ENCODE measurements at places on chromosomes 5 and 9. TPM values are rescaled to one million over a fixed set of nuclear protein-coding genes. Genes with fewer than 3 reads are reported as not detected.
A peak's percentile ranks its signal among the peaks of the same experiment; 100 is the strongest.

Gene OCLN
- total RNA-seq = 0.06 TPM

DNA sequence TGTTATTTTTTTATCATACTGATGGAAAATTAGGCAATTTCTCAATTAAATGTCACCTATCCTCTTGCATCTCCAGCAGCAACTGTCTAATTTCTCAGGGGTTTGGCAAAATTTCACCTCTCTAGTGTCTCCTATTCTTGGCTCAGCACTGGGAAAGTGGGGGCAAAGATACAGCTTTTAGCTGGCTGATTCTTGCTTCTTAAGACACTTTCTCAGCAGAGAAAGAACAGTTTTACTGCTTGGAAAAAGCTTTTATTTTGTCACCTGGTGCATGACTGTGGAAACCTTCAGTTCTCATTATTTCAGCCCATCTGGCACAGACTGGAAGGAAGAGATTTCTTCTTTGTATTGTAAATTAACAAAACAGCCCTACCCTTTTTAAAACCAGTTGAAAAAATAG, 283.6 kb upstream of the SGCD start:
- DNase-seq = no peak

- DNase-seq = no peak
Observed at GRCh38 chr9:116362493-116362892, 208.9 kb downstream of the PAPPA start.

DNA sequence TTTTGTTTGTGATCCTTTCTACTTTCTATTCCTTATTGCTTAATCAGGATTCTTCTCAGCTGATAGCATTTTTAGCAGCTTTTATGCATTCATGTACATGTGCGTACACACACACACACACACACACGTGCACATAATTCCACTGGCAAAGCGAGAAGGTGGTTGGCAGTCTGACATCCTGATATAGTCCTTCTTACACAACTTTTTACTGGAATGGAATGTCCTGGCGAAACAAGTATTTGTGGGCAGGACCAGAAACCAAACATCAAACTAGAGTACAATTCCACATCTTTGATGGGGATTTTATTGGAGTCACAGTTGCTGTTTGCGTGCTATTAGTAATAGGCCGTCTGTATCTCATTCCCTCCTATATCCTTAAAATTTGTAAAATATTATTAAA, 356.5 kb downstream of the CCDC171 start:
- DNase-seq = peak; percentile 94

DNA sequence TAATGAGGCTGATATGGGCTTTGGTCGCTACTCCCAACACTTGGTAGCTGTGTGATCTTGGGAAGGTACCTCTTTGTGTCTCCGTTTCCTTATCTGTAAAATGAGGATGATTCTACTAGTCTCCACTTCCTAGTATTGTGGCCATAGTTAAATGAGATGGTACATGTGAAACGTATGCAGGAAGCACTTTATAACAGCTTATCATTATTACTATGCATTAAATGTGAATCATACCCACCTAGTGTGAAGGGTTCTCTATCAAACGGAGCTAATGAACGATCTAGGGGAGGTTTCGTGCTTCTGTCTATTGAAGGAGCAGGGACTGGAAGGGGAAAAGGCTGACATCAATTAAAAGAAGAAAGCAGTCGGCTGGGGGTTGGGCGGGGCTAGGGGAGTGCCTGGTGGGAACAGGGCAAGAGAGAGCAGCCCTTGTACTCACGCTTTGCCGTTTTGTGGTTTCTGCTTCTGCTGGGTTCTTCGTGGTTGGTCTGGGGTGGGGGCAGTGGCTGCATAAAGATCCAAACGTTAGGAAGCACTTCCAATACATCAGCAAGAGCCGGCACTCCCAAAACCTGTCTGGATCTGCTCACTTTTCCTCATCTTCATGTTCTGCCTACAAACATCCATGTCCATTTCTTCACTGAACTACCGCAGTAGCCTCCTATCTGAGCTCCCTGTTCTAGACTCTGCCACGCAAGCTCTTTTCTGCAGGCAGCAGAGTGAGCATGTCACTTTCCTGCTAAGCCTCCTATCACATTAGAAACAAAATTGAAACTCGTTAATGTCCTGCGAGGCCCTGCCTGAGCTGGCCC, 30.8 kb downstream of the LCP2 start:
- DNase-seq = no peak

- DNase-seq = no peak
Observed at GRCh38 chr9:19283072-19283710, 52.7 kb downstream of the DENND4C start.

DNA sequence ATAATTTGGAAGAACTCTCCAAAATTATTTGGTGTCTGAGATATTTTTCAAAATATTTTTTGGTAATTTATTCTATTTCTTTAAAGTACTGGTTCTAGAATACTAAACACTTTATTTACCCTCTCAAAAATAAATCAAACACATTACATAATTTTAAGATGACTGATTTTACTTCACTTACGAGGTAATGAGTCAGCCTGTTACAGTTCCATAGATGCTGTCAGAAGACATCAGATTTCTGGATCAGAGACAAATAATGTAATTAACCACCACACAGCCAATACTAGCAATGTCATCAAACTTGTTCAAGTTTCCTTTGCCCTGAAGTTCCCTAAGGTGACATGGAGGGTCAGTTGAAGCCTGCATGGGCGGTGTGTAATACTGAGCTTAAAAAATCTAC, 106.1 kb upstream of the CDH9 start:
- peak; percentile 15 for DNase-seq

- peak; percentile 61 for DNase-seq
Observed at GRCh38 chr9:109286981-109287380, 33.9 kb downstream of the EPB41L4B start.

- DNase-seq = no peak
Observed at GRCh38 chr9:105243015-105243686, 1.3 kb upstream of the SLC44A1 start.

DNA sequence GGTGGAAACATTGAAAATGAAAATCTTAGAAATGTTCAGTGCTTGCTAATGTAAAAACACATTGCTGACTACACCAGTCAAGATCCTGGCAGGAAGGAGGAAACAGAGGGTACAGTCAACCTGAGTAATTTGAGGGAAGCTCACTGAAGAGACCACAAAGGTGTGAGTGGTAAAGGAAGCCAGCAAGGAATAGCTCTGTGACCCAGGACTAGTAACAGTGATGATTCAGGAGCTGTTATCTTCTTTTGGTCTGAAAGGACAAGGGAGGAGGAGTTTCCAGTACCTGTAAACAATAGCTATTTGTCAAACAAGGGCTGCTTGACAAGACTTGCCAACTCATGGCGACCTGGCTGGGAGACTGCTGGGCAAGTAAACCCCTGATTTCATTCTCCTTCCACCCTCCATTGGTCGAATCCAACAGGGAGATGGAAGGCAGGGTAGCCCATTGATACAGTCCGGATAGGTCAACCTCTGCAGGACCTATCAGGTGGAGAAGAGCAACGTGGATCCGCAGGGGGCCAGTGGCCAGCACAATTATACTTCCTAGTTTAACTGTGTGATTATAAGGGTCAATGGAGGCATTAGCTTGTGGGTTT, 68.1 kb downstream of the MAMDC2 start:
- no peak for DNase-seq

DNA sequence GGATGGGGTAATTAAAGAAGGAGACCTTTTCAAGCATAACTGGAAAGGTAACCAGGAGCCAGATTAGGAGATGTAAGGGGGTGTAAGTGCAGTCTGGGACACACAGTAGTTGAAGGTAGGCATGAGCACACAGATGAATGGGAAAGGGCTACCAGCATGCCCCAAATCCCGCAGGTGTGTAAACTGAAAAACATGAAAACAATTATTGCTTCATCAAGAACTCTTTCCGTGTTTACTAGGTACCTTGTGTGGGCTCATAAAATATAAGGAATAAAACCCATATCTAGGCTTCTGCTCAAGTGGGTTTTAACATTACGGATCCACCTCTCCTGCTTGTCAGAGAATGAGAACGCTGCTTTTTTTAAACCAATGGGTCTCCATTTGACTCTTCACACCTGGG, 1.1 kb downstream of the MAPKAP1 start:
- no peak for DNase-seq

- DNase-seq = no peak
Observed at GRCh38 chr9:83405759-83406158, 132.4 kb downstream of the FRMD3 start.

GRCh38 chr5:77560677-77561263, 68.7 kb upstream of the WDR41 start:
- DNase-seq = peak; percentile 25

- DNase-seq = peak; percentile 37
Observed at GRCh38 chr5:15968993-15969392, 210.6 kb downstream of the MARCHF11 start.

DNA sequence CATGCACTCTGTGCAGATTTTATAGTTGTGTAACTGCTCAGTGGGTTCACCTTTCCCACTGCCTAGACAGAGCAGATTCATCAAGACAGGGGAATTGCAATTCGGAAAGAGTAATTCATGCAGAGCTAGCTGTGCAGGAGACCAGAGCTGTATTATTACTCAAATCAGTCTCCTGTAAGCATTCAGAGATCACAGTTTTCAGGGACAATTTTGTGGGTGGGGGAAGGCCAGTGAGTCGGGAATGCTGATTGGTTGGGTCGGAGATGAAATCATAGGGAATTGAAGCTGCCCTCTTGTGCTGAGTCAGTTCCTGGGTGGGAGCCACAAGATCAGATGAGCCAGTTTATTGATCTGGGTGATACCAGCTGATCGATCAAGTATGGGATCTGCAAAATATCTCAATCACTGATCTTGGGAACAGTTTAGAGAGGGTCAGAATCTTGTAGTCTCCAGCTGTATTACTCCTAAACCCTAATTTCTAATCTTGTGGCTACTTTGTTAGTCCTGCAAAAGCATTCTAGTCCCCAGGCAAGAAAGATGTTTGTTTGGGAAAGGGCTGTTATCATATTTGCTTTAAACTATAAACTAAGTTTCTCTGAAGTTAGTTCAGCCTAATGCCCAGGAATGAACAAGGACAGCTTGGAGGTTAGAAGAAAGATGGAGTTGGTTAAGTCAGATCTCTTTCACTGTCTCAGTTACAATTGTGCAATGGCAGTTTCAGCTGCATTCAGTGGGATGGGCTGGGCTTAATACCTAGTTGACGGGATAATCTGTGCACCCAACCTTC, 12.7 kb upstream of the SVEP1 start:
- no peak for DNase-seq

DNA sequence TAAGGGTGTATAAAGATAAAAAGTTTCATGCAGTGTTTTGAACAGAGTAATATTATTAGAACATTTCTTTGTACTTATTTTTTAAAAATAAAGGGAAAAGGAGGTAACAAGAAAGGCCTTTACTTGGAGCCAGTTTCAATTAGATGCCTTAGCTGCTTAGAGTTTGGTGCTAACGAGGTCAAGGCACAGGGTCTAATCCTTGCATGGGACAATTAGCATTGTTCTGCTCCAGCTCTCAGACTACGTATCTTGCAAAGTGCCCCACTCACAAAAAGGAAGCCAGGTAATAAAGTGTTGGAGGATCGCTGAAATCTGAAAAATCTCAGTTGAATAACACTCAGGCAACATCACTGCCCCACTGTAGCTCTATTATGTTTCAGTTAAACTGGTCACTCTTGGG, 2011.3 kb downstream of the EFNA5 start:
- DNase-seq = no peak

GRCh38 chr5:132595624-132596023, 38.8 kb downstream of the RAD50 start:
- DNase-seq = no peak

DNA sequence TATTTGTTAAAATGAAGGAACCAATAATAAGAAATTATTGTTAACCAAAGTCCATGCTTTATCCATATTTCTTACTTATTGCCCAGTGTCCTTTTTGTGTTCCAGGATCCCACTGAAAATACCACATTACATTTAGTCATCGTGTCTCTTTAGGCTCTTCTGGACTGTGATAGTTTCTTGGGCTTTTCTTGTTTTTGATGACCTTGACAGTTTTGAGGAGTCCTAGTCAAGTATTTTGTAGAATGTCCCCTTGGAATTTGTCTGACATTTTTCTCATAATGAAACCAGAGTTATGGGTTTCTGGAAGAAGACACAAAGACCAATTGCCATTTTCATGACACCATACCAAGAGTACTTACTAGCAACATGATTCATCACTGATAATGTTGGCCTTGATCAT, 13.6 kb upstream of the COMMD10 start:
- DNase-seq = no peak

GRCh38 chr5:180785794-180786221, 16.8 kb downstream of the MGAT1 start:
- peak; percentile 93 for DNase-seq

GRCh38 chr5:69284203-69284602, 48.4 kb downstream of the CCDC125 start:
- no peak for DNase-seq

- DNase-seq = no peak
Observed at GRCh38 chr9:27426511-27427271, 97.4 kb upstream of the IFNK start.

DNA sequence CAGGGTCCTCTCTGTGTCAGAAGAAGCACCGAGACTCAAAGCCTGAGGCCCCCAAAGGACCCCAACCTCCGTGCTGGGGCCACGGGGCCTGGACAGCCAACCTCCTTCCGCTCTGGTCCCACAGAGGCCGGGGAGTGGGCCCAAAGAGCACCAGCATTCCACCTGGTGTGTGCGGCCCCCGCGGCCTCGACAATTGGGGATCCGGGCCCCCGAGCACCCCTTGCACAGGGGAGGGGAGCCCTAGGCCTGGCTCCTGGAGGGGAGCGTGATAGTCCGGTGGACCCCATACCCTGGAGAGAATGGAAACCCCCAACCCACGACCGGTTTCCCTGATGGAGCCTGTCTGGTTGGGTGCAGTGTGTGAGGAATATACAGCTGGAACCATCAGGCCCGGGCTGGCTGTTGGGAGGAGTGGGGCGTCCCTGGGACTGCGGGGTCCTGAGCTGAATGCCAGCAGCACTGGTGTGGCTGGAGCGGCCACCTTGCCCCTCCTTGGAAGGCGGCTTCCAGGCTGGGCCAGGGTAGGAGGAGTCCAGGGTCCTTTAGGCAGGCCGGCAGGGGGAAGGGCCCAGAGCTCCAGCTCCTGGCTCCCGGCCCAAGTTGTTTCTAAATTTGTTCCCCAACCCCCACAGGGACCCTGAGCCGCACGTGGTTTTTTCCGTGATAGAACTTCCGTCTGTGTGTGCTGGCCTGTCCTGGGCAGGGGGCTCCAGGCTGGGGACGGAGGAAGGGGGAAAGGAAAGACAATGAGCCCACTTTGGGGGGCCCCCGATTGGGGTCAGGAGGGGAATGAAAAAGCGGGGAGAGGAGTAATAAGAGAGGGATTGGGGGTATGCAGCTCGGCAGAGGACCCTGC, 825 bp upstream of the TOR4A start:
- DNase-seq = peak; percentile 37

- DNase-seq = peak; percentile 69
Observed at GRCh38 chr9:128341435-128341849, 1.1 kb downstream of the SLC27A4 start.

DNA sequence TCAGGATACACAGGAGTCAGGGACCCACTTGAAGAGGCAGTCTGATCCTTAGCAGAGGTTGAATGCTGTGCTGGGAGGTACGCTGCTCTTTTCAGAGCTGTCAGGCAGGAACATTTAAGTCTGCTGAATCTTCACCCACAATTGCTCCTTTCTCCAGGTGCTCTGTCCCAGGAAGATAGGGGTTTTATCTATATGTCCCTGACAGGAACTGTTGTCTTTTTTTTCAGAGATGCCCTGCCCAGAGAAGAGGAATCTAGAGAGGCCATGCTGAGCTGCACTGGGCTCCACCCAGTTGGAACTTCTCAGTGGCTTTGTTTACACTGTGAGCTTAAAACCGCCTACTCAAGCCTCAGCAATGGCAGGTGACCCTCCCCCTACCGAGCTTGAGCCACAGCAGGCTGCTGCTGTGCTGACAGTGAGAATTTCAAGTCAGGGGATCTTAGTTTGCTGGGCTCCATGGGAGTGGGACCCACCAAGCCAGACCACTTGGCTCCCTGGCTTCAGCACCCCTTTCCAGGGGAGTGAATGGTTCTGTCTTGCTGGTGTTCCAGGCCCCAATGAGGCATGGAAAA, 169.0 kb downstream of the FBXL17 start:
- no peak for DNase-seq

Data from LHCN-M2 (cell line).